ENCODE measurements at places on chromosomes 7 and 10.

DNA sequence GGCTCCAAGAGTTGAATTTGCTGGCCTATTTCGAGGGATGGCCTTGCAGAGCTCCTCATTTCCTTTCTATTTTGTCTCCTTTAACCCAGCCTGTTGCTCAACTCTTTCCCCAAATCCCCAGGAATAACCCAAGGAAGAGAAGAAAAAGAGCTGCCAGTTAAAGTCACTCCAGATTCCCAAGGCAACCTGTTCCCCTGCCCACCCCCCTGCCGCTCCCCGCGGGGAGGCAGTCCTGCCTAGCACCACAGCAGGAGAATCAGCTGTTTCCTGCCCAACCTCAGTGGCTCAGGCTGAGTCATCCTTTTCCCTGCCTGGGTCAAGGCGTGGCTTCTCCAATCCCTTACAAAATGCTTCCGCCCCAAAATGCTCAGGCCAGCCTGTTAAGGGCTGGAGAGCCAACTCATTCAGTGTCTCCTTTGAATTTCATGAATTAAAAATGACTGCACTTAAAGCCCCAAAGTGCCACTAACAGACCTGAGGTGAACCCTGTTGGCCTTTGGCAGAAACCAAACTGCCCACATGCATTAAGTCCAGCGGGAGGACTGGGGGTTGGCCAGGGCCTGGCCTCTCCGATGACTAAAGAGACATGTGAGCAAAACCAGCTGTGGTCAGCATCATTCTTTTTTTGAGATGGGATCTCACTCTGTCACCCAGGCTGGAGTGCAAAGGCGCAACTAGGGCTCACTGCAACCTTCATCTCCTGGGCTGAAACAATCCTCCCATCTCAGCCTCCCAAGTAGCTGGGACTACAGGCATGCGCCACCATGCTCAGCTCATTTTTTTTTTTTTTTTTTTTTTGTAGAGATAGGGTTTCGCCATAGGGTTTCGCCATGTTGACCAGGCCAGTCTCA, 83.2 kb upstream of the KIF5B start:
- H3K36me3 ChIP-seq, result no peaks in the 10 kb centered on the region
- peak overlapping the region; percentile 88 for H3K27ac ChIP-seq
- peak; percentile 31 for DNase-seq
- H3K4me1 ChIP-seq, result peaks cover 55% of the 10 kb centered on the region
- H3K27me3 ChIP-seq, result no peaks in the 10 kb centered on the region
- H3K4me3 ChIP-seq, result no peak overlapping the region

DNA sequence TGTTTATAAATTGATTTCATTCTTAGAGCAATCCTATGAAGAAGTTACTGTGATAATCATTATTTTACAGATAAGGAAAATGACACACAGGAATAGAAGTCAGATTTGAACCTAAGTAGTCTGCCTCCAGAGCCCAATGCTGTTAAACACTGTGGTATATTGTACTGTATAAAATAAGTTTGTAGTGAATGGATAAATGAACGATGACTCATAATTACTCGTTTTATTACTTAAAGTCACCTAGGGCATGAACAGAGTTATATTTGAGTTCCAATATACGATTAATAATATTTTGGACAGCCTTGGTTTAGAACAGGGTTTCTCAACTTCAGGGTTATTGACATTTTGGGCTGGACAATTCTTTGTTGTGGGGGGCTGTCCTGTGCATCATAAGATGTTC, 7.8 kb upstream of the BTRC start:
- no peaks in the 10 kb centered on the region for H3K4me1 ChIP-seq
- DNase-seq, result no peak
- no peak overlapping the region for H3K27ac ChIP-seq
- H3K36me3 ChIP-seq, result no peaks in the 10 kb centered on the region
- H3K27me3 ChIP-seq, result no peaks in the 10 kb centered on the region

GRCh38 chr10:116688741-116689495, 53.4 kb downstream of the HSPA12A start:
- peak overlapping the region; percentile 50 for H3K27ac ChIP-seq
- no peaks in the 10 kb centered on the region for H3K27me3 ChIP-seq
- H3K4me3 ChIP-seq, result no peak overlapping the region

DNA sequence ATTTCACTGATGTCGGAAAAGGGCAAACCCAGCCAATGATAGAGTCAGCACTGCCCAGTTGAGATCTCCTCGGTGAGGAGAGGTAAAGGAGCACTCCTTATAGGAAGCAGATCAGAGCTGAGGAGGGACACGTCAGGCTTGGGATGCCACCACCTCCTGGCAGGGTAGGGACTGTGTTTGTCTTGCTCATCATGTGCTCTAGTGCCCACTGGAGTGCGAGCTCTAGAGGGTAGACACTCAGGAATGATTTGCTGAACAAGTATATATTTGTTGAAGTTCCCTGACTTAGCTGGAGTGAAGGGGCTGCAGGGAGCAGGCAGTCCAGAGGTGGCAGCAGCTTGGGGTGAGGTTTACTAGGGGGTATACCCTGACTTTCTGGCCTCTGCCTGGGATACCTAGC, 146.5 kb downstream of the NOC3L start:
- no peak for DNase-seq
- no peak overlapping the region for H3K27ac ChIP-seq
- no peaks in the 10 kb centered on the region for H3K27me3 ChIP-seq

DNA sequence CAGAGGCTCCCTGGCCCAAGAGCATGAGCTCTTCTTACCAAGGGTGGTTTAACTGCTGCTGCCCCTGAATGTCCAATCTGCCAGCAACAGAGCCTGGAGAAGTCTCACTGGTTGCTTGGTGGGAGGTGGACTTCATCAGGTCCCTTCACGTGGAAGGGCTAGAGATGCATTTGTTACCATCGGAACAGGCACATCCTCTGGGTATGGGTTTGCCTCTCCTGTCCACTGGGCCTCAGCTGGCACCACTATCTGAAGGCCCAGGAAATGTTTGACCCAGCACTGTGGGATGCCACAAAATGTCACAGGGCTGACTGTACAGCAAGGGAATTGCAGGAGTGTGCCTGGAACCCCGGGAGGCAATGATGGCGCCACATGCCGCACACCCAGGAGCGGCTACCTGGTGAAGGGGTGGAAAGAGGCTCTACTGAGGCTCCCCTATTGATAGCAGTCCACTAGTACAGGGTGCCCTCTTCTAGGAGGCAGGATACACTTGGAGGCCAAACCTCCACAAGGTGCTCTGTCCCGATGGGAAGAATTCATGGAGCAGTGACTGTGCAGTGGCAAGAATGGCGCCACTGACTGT, 603.1 kb upstream of the MGMT start:
- H3K27ac ChIP-seq, result no peak overlapping the region
- H3K4me1 ChIP-seq, result no peaks in the 10 kb centered on the region
- no peaks in the 10 kb centered on the region for H3K27me3 ChIP-seq
- no peaks in the 10 kb centered on the region for H3K36me3 ChIP-seq
- no peak overlapping the region for H3K4me3 ChIP-seq

- H3K36me3 ChIP-seq, result no peaks in the 10 kb centered on the region
- H3K27me3 ChIP-seq, result no peaks in the 10 kb centered on the region
- H3K4me3 ChIP-seq, result no peak overlapping the region
- no peak for DNase-seq
- peak overlapping the region; percentile 6 for H3K27ac ChIP-seq
Measured at GRCh38 chr7:139798221-139798620, 20.4 kb upstream of the HIPK2 start.

DNA sequence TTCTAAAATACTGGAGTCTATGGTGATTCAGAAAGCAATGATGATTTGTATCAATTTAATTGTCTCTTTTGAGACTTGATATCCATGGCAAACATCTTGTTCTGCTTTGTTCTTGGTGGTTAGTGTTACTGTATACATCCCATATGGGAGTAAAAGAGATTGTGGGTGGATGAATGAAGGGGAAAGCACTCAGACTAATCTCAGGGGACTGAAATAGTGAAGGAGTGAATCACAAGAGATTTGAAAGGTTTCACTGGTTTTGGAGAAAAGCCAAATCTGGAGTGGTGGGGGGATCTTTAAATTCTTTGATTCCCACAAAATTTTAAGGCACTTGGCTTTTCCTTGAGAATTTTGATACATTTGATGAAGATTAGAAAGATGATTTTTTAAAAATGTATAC, 369.4 kb downstream of the INHBA start:
- no peak for DNase-seq
- no peaks in the 10 kb centered on the region for H3K4me1 ChIP-seq
- H3K27ac ChIP-seq, result no peak overlapping the region

DNA sequence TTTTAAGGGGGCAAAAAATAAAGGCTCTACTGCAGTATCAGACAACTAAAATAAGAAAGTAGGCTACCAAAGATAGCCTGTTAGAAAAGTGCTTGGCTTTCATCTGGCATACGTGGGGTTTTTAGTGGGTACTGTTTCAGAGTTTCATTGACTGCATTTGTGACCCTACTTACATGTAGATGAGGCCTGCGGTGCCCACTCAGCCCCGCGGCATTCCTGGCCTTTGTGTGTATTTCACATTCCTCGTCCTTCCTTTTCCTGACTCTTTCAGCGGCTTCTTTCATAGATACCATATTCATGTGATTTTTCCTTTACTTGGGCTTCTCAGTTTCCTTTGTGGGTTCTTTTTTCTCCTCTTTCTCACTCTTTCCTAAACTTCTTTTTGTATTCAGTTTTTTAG, 50.7 kb downstream of the UBE3C start:
- no peaks in the 10 kb centered on the region for H3K27me3 ChIP-seq
- no peaks in the 10 kb centered on the region for H3K36me3 ChIP-seq
- no peak overlapping the region for H3K27ac ChIP-seq

GRCh38 chr7:5414916-5415315, 8.7 kb downstream of the TNRC18 start:
- no peak for DNase-seq
- H3K4me3 ChIP-seq, result no peak overlapping the region
- no peaks in the 10 kb centered on the region for H3K27me3 ChIP-seq
- H3K27ac ChIP-seq, result no peak overlapping the region
- H3K36me3 ChIP-seq, result no peaks in the 10 kb centered on the region
- peaks cover 25% of the 10 kb centered on the region for H3K4me1 ChIP-seq

GRCh38 chr7:27295236-27295635, 52.6 kb downstream of the EVX1 start:
- no peak for DNase-seq
- no peak overlapping the region for H3K4me3 ChIP-seq
- no peaks in the 10 kb centered on the region for H3K36me3 ChIP-seq
- H3K27me3 ChIP-seq, result no peaks in the 10 kb centered on the region
- no peak overlapping the region for H3K27ac ChIP-seq
